Right forelimb (tissue), 1 donor: ENCODE measurements at places on chromosomes 6 and 20.

- no peak for DNase-seq
These were observed 152.5 kb downstream of the IBTK start for GRCh38 chr6:82095091-82095490.

DNA sequence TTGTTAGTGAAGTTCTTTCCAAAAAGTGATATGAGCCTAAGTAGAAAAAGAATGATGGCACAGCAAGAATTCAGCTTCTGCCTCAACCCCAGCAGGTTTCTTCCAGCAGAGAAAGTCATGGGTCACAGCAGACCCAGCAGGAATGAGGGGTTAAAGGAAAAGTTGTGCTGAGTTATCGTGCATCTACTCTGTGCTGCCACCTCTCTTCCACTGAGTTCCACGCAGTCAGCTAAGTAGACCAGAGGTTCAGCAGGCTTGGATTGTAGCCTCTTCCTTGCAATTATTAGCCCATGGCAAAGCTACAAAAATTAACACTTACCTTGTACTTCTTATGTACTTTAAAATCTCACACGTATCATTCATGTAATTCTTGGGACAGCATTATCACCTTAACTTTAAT, 510.8 kb downstream of the PTPRT start:
- no peak for DNase-seq

- no peak for DNase-seq
These were observed 30.4 kb downstream of the GABRR1 start for GRCh38 chr6:89186762-89187161.

DNA sequence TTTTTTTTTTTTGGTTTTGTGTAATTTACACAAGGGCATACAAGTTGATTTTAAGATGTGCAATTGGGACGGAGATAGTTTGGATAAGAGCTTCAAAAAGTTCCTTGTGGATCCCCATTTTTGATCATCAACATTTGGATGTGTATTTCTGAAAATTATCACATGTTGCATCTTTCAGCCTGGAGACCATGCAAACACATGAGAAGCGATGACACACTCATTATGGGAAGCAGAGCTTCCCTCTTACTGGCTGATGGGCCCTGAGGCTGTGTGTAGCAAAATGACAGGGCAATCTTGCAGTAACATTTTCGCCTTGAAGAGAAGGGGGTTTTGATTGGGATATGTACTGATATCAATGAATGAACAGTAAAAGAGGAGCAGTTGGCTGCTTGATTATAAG, 22.0 kb upstream of the RIPK1 start:
- DNase-seq: no peak

GRCh38 chr6:135052939-135053338, 1.7 kb downstream of the HBS1L start:
- DNase-seq: no peak

- no peak for DNase-seq
These were observed 105.2 kb downstream of the GMPR start for GRCh38 chr6:16343593-16343992.

DNA sequence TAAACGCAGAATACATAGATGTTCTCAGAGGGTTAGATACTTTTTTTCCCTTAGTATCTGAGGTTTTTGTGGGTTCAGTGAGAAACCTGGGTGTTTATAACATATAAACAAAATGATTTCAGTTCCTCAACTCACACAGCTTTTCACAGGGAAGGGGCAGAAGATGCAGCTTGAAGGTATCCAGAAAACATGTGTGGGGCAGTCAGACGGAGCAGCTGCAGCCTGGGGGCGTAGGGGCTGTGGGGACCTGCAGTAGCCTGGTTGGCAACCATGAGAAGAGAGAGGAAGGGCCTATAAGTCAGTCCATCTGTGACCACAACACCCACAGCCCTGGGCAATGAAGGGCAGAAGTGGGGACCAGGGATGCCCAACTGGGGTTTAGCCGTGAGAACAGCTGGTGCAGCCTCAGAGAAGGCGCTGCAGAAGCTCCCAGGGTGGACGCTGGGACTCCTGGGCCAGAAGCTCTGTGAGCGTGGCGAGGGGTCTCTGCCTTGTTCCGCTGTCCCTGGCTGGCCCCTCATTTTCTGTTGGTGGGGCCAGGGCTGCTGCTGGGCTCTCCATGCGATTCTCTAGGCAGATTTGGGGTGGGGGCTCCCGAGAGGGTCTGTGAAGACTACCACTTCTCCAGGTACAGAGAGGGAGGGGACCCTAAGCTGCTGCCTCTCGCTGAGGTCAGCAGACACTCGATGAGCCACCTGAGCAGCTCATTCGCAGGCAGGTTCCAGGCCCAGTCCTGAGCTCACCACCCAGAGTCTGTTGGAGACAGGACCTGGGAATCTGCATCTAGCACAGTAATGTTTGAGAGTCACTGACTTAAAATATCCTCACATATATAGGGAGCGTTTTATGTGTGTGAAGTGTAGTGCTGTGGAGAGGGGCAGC, 181.2 kb downstream of the ZDHHC14 start:
- DNase-seq: no peak

DNA sequence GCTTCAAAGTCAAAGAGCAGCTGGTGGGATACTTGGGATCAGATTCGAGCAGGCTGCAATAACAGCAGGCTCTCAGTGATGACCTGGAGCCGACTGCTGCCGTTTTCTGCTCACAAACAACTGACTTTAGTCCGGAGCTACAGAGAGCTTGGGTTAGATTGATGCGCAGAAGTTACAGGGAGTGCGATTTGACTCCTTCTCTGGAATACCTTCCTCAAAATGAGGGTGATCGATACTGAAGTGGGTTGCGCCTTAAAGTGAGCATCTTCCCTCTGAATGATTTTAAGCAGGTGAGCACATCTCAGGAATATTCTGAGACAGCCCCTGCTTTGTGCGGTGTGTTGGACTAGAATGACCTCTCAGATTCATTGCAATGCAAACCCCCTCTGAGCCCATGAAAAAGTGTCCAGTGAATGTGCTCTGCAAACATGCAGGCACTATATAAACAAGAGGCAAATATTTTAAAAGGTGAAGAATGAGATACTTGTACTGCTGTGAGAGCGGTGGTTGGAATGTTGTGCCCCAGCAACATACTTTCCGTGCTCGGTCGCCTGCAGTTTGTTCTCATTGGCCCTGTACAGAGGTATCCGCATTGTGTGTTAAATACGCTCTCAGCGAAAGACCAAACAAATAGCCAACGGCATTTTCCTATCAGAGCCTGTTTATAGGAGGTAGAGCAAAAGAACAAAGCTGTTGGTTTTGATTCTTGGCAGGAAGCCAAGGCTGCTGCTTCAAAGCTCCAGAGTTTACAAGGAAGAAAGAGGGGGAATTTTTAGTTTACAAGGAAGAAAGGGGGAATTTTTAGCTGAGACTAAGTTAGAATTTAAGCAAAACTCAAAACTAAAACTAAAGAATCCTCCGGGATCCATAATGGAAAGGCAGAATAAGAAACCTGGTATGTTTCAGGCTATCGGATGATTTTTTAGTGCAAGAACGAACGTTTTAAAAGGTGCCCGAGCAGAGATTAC, 67.7 kb downstream of the PHACTR2 start:
- peak; percentile 67 for DNase-seq

GRCh38 chr6:53717566-53717965, 52.0 kb upstream of the KLHL31 start:
- no peak for DNase-seq

- no peak for DNase-seq
These were observed at the start of gene RHAG for GRCh38 chr6:49636713-49637349. Gene RHAG, minus strand, starts transcription at chr6:49636839. Its CDS starts 27 bp downstream, at chr6:49636812.

GRCh38 chr20:49380337-49380780, 102.1 kb downstream of the KCNB1 start:
- DNase-seq: no peak

- no peak for DNase-seq
These were observed 95.7 kb downstream of the SMLR1 start for GRCh38 chr6:130922922-130923321.

DNA sequence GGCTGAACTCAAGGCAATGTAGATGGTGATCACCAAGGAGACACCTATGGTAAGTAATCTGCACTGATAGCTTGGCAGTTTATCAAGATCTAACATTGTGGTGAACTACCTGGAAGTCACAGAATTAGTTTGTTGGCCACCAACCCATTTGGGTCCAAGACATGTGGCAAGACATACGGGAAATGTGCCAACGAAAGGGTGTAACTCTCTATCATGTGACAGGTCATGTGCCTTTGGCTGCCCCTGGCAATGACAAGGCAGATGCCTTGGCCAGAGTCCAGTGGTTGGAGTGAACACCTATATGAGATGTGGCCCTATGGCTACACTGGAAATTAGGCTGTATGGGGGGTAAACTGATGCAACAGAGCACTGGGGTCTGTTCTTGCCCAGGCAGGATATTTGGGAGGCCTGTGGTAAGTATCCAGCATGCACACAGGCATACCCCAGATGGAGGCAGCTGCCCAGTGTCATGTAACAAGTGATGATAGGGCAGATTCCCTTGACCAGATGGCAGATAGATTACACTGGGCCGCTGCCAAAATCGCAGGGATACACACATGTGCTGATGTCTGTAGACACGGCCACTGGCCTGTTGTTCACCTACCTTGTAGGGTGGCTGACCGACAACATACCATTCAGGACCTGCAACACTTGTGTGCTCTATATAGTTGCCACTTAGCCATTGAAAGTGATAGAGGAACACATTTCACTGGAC, 35.5 kb upstream of the HSF2 start:
- DNase-seq: no peak

- no peak for DNase-seq
These were observed 39.6 kb upstream of the GTSF1L start for GRCh38 chr20:43766385-43766784.

- DNase-seq: no peak
These were observed 681.4 kb downstream of the EPHA7 start for GRCh38 chr6:92737983-92738382.

- no peak for DNase-seq
These were observed 48.2 kb downstream of the IRF4 start for GRCh38 chr6:439641-440167.

GRCh38 chr6:109736273-109737025, 45.4 kb downstream of the FIG4 start:
- DNase-seq: no peak

DNA sequence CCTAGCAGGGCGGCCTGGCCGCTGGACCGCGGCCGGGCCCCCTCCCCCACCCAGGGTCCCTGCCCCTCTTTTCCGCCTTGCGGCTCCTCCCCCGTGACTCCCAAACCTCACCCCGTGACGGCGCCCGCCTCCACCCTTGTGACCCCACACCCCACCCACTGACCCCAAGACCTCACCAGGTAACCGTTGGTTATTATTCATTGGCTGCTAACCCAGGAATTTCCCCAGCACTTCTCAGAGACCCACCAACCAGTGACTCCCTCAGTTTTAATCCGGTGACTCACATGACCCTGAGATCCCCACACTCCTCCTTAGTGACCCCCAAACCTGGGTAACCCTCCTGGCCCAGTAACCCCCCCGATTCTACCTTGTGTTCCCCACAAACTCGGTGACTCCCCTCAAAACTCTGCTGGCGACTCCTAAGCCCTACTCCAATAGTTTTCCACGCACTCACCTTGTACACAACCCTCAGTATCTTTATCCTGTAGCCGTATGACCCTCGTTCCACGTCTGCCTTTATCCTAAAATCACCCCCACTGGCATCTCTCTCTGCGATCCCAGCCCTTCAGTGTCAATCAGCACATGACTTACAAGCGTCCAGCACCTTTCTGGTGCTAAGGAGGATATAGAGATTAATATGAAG, 534 bp downstream of the ZNF76 start:
- DNase-seq: no peak

GRCh38 chr6:19086480-19086879, 699.3 kb downstream of the RNF144B start:
- DNase-seq: no peak

GRCh38 chr6:43113431-43114260, 37.5 kb downstream of the PTK7 start:
- no peak for DNase-seq

- no peak for DNase-seq
These were observed 300.4 kb upstream of the MARCKS start for GRCh38 chr6:113556775-113557174.

DNA sequence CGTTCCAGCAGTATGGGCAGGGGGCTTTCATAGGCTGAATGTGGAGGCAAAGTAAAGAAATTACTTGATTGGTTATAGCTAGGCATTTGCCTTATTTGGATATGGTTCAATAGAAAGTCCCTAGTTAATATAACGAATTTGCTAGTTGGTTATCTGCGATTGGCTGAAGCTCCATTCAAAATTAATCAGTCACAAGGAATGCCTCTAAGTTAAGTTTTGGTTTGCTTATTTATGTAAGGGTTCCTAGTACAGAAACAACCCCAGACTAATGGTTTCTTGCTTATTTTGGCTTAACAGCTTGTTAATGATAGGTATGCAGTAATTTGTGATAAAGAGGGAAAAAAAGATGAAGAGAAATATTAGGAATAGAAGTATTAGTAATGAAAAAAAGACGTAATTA, 87.5 kb downstream of the JAG1 start:
- no peak for DNase-seq

GRCh38 chr6:96899019-96899418, 1.3 kb upstream of the NDUFAF4 start:
- DNase-seq: no peak
